Right atrium auricular region (tissue), 2 donors: ENCODE measurements at places on chromosomes 16 and 17.

- DNase-seq, result no peak
Observed at GRCh38 chr17:51341457-51341856, 81.1 kb downstream of the UTP18 start.

DNA sequence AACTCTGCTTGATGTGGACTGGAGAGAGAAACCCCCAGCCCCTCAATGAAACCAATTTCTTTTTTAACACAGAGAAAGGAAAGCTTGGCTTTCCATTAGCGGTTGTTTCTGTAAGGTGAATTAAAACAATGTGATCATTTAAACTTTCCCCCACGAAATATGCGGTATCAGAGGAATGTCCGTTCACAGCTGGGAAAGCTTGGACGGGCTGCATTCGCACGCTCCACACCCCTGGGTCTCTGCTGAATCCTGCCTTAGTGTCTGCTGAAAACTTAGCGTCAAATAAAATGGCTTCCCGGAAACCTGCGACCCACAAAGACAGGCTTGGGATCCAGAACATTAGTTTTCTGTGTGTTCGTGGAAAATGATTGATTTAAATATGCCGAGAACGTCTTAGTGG is 71.7 kb downstream of the C16orf95 start:
- DNase-seq, result no peak

- DNase-seq, result no peak
Observed at GRCh38 chr17:77803726-77804125, 154.8 kb upstream of the TNRC6C start.

DNA sequence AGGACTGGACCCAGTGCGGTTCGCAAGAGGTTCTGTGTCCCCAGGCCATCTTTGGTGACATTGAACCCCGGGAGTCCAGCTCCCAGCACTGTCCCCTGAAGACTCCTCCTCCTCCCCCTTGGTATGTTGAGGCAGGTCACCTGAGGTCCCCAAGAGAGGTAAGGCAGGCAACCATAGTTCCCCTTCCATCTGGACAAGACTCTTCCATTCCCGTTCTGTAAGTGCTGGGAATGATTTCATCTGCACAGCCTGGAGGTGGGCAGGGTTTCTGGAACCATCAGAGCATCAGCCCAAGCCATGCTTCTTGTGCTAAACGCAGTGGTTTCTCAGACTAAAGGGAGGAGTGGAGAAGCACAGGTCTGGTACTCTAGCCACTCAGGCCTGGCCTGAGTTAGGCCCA is 24.9 kb downstream of the COPZ2 start:
- no peak for DNase-seq

DNA sequence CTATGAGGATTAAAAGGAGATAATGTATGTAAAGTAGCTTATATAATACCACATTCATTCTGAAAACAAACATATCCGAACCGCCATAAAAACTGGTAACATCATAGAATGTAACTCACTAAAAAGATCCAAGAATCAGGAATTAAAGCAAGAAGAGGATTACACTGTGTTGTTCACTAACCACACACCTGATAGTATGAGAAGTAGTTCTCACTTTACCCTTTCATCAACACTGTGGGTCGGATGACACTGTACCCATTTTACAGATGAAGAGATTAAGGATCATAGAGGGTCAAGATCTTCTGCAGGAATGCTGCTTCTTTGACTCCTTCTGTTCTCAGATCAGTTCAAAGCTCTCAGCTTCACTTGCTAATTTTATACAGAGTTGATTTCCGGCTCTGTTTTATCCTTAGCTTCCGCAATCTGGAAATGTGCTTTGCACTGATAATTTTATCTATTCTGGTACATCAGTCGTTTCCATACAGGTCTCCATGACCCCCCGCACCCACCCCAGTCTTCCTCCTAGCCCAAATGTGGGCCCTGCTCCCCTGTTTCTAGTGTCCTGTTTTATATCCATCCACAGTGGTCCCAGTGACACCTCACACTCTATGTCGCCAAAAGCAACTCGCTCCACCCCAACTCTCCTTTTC is 288.6 kb upstream of the CCL2 start:
- DNase-seq, result no peak

- DNase-seq, result no peak
Observed at GRCh38 chr16:82138478-82139285, 31.3 kb downstream of the MPHOSPH6 start.
